GM23338 (cell line): ENCODE measurements at places on chromosomes 3 and 15. TPM values are rescaled to one million over a fixed set of nuclear protein-coding genes. Genes with fewer than 3 reads are reported as not detected.

CCRL2 gene
- not detected in 2 replicates for total RNA-seq

TMEM207 gene
- total RNA-seq = not detected in 2 replicates

UACA gene
- 16.9 and 21.5 TPM in 2 replicates for total RNA-seq

CYP19A1 gene
- total RNA-seq = not detected in 2 replicates

NCEH1 gene
- 4.2 and 4.9 TPM in 2 replicates for total RNA-seq

DAPK2 gene
- total RNA-seq = 3.1 and 3.9 TPM in 2 replicates

FOXB1 gene
- total RNA-seq = 3.1 and 4.7 TPM in 2 replicates

C3orf70 gene
- total RNA-seq = 1.1 and 1.5 TPM in 2 replicates

SLC27A2 gene
- total RNA-seq = 7.5 and 9.4 TPM in 2 replicates

CFAP100 gene
- total RNA-seq = 0.07 TPM in 1 of 2 replicates, not detected in the other

FOXL2NB gene
- 10.0 and 15.6 TPM in 2 replicates for total RNA-seq

GOLGA6L26 gene
- total RNA-seq = not detected in 2 replicates

COMMD2 gene
- total RNA-seq = 55.5 and 55.8 TPM in 2 replicates

LOXL1 gene
- 6.8 and 10.8 TPM in 2 replicates for total RNA-seq

KNG1 gene
- total RNA-seq = 0.49 TPM in 1 of 2 replicates, not detected in the other

ST8SIA2 gene
- total RNA-seq = 1.2 and 2.0 TPM in 2 replicates

COLQ gene
- 0.66 and 2.0 TPM in 2 replicates for total RNA-seq

TMC3 gene
- not detected in 2 replicates for total RNA-seq

HCN4 gene
- total RNA-seq = 10.1 and 10.6 TPM in 2 replicates

FOXL2 gene
- 2.3 and 3.5 TPM in 2 replicates for total RNA-seq

HIGD2B gene
- not detected in 2 replicates for total RNA-seq

IQCF5 gene
- total RNA-seq = not detected in 2 replicates

CCR9 gene
- total RNA-seq = not detected in 2 replicates

GP9 gene
- not detected in 2 replicates for total RNA-seq

SUCNR1 gene
- not detected in 2 replicates for total RNA-seq

AGTR1 gene
- 0.35 TPM in 1 of 2 replicates, not detected in the other for total RNA-seq

GRK7 gene
- not detected in 2 replicates for total RNA-seq

SPESP1 gene
- total RNA-seq = not detected in 2 replicates

GAP43 gene
- 16.1 and 22.7 TPM in 2 replicates for total RNA-seq

SOX14 gene
- 0.23 TPM in 1 of 2 replicates, not detected in the other for total RNA-seq

C3orf62 gene
- 2.4 and 5.4 TPM in 2 replicates for total RNA-seq

CYP8B1 gene
- total RNA-seq = not detected in 2 replicates

TRPM1 gene
- not detected in 2 replicates for total RNA-seq

SYNPR gene
- 0.38 and 2.6 TPM in 2 replicates for total RNA-seq
